RPMI7951 (cell line): ENCODE measurements at places on chromosomes 4 and X.

- no peak for DNase-seq
Measured at GRCh38 chrX:110871839-110872238, 76.2 kb upstream of the CHRDL1 start.

GRCh38 chr4:177051473-177052060 lies 258.1 kb upstream of the NEIL3 start:
- DNase-seq: peak; percentile 55

- no peak for DNase-seq
Measured at GRCh38 chr4:27176400-27176799, 315.8 kb downstream of the STIM2 start.

- DNase-seq: no peak
Measured at GRCh38 chrX:7190157-7190556, 42.2 kb upstream of the PUDP start.

DNA sequence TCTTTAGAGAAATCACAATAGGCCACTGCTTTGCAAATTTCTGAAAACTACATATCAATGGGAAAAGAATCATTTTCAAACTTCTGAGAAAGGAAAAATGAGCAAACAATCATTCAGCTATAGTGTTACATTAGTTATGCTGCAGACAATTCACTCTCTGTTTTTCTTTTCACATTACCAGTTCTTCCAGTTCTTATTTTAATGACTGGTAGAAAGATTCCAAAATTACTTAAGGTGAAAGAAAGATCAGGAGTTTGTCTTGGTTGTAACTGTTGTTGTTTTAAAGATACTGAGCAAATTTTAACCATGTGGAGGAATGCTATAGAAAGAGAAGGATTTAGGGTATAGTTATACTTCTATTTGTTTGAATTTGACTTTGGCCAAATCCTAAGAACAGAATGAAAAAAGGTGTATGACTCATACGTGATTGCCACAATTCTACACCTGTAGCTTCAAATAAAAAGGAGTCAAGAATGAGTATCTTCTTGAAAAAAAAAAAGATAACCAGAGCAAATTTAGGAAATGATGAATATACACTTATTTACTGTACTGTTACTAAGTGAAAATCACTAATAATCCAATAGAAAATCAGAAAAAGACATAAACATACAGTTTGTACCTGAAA lies 21.0 kb upstream of the RASGEF1B start:
- DNase-seq: no peak

DNA sequence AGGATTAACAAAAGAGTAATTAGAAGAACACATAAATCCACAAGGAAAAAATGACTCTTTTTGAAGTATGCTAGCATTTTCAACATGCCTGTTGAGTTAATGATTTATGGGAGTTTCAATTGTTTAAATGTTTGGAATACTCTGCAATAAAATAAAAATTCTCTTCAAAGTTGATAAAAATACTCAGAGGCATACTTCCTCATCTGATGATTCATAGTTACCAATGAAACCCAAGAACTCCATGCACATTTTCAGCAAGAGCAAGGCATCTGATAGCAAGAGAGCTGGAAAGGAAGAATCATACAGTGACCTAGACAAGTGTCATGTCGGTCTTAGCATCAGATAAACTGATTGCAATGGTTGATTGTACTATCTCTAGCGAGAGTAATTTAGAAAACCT lies 443.7 kb upstream of the ATOH1 start:
- DNase-seq: no peak

GRCh38 chr4:112884406-112884805 lies 165.0 kb upstream of the ANK2 start:
- no peak for DNase-seq

DNA sequence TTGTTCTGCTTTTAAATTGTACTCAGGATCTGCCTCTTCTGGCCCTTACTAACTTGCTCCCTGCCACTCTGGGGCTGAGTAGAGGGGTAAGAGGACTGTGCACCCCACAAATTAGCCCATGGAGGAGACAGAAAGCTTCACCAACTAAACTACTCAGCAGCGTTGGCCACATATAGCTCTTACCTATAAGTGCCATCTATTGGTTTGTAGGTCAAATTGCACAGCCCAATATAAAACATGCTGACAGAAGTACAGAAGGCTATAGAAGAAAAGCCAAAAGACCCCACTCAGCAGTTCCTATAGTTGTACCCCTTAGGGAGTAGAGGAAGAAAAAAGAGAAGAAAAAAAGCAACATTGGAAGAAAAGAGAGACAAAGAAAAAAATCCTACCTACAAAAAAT lies 341.2 kb upstream of the FMR1 start:
- DNase-seq: no peak

DNA sequence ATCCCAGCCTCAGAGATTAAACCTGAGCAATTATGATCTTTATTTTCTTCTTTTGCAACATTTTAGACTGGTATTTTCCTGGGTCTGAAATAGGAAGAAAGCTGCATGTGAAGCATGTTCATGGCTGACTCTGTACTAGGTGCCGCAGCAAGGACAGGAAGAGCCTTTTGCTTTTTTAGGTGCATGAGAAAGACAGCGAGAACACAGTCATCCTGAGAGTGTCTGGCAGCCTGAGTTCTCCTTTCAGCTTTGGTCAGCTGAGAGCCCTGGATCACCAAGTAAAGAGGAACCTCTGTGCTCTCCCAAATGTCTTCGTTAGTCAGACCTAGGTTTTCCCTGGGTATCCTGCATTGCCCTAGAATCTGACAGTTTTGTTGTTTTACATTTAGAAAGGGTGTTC lies 29.8 kb downstream of the FAM149A start:
- DNase-seq: no peak

- DNase-seq: peak; percentile 80
Measured at GRCh38 chr4:41057467-41057866, 156.9 kb downstream of the APBB2 start.

DNA sequence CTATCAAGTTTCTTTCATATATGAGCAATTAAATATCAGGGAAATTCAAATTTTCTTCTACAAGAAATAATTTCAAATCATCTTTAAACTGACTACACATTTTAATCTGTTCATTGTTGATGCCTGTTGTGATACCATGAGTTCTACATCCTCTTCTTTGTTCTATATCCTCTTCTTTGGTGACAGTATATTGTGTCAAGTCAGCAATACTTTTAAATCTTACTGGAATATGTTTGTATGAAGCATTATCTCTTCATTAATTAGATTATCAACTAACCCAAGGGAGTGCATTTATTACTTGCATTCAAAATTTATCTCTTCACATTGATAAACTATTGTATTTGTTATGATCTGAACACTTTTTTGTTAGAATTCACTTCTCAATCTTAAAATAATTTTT lies 275.0 kb upstream of the INTU start:
- no peak for DNase-seq

DNA sequence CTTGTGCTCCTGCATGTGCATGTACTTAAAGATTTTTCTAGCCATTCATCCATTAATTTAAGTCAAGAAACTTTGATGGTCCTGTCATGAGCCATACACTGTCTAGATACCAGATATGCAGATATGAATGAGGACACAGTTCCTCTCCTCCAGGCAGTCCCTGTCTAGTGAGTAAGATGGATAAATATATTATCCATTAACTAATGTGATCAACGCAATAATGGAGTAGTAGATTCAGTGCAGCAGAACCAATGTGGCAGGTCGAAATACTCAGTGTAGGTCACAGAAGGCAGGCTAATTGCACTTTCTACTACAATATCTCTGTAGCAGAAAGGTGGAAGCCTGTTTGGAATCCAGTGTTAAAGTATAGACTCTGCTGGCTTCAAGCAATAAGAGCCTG lies 112.5 kb downstream of the PCDH7 start:
- DNase-seq: no peak

DNA sequence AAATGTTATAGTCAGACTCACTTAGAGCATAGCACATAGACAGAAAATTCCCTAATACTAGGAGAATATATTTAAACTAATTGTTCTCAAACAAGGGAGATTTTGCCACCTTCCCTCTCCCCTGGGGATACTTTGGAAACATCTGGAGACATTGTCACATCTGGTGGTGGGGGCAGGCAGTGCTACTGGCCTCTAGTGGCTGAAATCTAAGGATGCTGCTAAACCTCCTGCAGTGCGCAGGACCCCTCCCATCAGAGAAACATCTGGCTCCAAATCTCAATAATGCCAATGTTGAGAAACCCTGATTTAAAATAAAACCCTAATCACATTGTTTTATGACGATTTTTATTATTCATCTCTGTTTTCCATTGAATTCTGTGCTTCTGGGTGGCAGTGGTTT lies 244.9 kb downstream of the FRMPD4 start:
- DNase-seq: no peak

DNA sequence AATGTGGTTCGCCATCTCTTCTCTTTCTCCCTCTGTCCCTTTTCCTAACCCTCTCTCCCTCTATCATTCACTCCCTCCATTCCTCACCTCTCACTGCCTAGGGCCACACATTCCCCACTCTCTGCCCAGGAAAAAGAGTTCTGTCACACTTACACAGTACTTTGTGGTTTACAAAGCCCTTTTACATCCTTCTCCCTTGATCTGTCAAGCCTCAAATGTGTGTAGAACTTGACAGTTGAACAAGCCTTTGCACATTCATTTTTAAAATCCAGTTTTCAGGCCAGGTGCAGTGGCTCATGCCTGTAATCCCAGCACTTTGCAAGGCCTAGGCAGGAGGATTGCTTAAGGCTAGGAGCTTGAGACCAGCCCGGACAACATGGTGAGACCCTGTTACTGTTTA lies 156.3 kb downstream of the VSIG4 start:
- DNase-seq: no peak

DNA sequence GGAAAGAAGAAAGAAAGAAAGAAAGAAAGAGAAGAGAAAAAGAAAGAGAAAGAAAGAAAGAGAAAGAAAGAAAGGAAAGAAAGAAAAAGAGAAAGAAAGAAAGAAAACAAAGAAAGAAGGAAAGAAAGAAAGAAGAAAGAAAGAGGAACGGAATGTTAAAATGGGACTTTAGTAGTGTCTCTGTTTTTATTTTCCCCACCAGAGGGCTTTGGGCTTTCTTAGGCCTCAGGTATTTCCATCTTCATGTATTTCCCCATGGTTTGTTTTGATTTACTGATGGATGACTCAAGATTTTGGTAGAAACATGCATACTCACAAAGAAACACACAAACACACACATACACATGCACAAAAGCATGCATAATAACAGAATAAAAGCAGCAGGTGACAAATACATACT lies 181.2 kb downstream of the AFF2 start:
- DNase-seq: no peak

GRCh38 chr4:11326021-11326420 lies 102.7 kb downstream of the HS3ST1 start:
- DNase-seq: no peak
